ENCODE measurements at places on chromosomes 3 and 15. TPM values are rescaled to one million over a fixed set of nuclear protein-coding genes. Genes with fewer than 3 reads are reported as not detected.

RAB5A gene
- 52.2 TPM for total RNA-seq

IGF2BP2 gene
- total RNA-seq: 16.7 TPM

CCR9 gene
- total RNA-seq: not detected

GRCh38 chr15:68371160-68371559 is 60.8 kb downstream of the ITGA11 start:
- no peak for DNase-seq

DNA sequence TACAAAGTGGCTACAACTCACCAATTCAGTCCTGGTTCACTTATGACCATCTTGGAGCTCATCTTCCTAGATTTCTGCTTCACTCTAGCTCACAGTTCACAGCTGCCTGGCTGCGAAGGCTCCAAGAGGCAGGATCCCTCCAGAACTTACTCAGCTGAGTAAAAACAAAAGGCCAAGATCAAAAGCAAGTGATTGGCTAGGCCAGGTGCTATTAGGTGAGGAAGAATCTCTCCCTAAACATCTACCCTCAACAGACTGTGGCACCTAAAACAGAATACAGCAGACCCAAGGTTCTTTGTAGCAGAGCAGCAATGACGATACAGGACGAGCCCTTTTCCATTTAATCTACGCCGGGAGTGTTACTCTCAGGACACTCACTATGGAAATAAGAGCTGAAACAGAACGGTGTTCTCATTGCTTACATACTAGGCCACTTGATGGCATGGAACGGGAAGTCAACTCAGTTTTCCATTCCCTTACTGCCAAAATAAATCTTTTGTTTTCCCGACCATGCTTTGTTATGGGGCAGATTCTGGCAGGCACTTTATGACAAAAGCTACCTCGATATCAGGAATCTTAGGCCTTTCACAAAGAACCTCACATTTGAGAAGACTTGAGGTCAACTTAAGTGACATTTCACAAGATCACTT is 901 bp downstream of the ICE2 start:
- DNase-seq: no peak

TUSC7 gene
- not detected for total RNA-seq

COPG1 gene
- 84.1 TPM for total RNA-seq

GRCh38 chr3:63808633-63809032 is 10.5 kb upstream of the C3orf49 start:
- DNase-seq: no peak

- no peak for DNase-seq
Measured at GRCh38 chr15:81268340-81268739, 55.6 kb downstream of the STARD5 start.

RAD18 gene
- total RNA-seq: 8.5 TPM

DNA sequence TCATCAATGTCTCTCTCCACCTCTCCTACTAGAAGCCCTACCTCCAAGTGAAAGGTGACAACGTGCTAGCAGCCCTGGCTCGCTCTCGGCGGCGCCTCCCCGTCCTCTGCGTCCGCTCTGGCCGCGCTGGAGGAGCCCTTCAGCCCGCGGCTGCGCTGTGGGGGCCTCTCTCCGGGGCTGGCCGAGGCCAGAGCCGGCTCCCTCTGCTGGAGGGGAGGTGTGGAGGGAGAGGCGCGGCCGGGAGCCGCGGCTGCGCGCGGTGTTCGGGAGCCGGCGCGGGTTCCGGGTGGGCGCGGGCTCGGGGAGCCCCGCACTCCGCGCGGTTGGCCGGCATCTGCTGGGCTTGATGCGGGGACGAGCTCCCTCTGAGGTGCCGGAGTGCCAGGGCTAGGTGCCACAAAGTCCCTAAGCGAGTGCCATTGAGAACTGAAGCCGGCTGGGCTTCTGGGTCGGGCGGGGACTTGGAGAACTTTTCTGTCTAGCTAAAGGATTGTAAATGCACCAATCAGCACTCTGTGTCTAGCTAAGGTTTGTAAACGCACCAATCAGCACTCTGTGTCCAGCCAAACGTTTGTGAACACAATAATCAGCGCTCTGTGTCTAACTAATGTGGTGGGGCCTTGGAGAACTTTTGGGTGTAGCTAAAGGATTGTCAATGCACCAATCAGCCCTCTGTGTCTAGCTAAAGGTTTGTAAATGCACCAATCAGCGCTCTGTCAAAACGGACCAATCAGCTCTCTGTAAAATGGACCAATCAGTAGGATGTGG is 84.8 kb upstream of the ARRDC4 start:
- peak; percentile 70 for DNase-seq

DNA sequence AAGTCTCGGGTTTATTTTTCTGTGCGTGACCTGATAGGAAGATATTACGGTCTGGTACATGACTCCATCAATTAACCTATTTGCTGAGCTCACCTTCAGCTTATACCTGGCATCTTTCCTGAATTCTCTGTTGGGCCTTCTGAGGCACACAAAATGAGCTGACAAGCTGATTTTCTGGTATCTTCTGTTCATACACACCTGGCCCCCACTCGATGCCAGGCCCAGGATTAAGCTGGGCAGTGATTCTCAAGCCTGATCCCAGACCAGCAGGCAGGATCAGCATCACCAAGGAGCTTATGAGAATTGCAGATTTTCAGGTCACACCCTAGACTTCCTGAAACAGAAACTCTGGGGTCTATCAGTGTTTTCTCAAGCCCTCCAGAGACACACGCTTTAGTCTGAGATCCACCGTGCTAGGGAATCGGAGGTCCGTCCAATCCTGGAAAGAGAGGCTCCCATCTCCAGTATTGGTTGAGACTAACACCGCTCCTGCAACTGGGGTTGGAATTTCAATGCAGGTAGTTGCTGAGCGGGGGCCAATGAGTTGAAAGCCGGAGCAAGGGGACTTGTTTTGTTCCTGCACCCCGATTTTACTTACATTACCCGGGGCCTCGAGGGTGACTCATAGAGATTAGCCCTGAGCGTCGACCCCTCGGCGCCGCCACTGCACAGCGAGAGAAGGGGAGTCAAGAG is 636 bp upstream of the EIF1B start:
- no peak for DNase-seq

DNA sequence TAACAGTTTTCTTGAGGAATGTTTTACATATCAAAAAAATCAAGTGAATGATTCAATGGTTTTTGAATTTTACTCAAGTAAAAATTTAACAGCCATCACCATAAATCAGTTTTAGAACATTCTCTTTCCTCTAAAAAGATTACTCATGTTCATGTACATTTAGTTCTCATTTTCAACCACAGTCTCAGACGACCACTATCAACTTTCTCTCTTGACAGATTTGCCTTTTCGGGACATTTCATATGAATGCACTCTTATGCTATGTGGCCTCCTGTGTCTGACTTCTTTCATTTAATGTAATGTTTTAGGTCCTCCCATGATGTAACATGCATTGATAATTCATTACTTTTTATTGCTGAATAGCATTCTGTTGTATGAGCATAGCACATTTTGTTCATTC is 309.3 kb upstream of the PLSCR5 start:
- no peak for DNase-seq

LRRC2 gene
- 122 TPM for total RNA-seq

DNA sequence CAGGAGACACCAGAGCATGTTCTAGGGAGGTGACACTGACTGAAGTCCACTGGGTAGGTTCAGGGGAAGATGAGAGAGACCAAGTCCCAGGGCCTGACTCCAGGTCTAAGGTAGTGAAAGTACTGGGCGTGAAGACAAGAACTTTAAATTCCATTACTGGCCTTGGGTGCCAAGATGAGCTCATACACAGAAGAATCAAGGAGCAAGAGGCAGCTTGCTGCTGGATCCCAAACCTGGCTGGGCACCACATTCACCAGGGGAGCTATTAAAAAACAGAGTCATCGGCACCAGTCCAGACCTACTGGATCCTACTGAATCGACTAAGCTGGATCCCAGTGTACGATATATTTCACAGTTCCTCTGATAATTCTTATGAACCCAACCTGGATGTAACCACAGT is 42.1 kb upstream of the ATG7 start:
- no peak for DNase-seq

IL16 gene
- total RNA-seq: 5.5 TPM

LDHAL6B gene
- not detected for total RNA-seq

GRCh38 chr3:52121813-52122212 is 32.4 kb downstream of the POC1A start:
- no peak for DNase-seq

- no peak for DNase-seq
Measured at GRCh38 chr3:184085389-184085852, 11.4 kb upstream of the HTR3E start.

ARMC8 gene
- total RNA-seq: 34.0 TPM

DNA sequence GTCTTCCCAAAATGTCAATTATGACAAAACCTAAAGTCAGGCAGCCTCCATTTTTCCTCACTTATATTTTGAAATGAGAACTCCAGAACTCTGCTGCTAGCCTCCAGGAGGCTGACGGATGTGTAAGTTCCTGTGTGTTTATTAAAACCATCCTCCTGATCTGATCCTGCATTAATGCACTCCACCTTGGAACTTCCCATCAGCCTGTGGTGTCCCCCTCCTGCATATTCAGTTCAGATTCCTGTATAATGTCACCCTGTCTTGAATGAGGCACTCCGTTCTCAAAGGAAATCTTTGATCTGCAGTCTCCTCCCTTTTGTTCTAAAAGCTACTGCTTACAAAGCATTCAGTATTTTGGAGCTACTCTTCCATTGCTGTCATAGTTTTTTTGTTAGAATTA is 318.2 kb upstream of the ONECUT1 start:
- DNase-seq: no peak

PLSCR5 gene
- not detected for total RNA-seq

DNA sequence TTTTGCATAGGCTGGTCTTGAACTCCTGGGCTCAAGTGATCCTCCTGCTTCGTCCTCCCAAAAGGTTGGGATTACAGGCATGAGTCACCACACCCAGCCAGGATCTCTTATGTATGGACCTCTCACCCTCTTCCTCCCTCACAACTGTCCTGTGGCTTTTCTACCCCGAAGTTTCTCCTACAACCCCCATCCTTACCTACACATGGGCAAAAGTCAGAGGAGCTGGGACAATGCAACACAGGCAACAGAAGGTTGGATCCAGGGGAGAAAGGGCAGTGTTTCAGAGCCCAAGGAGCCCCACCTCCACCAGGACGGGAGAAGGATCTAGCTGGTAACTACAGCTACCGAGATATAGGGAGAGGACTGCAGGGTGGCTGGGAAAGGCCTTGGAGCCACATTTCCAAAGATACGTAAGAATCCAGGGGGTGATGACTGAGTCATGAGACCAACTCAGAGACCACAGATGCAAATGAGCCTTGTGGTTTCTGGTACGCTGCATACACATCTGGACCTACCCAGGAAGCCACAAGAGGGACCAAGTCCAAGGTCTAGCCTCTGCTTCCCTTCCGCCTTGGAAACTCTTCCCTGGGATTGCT is 13.6 kb downstream of the IGDCC4 start:
- DNase-seq: no peak

GRCh38 chr3:72282918-72283317 is 498.0 kb upstream of the PROK2 start:
- no peak for DNase-seq

GUCA1C gene
- 1.8 TPM for total RNA-seq

- peak; percentile 54 for DNase-seq
Measured at GRCh38 chr3:160757233-160758106, 1.4 kb downstream of the PPM1L start.

DNA sequence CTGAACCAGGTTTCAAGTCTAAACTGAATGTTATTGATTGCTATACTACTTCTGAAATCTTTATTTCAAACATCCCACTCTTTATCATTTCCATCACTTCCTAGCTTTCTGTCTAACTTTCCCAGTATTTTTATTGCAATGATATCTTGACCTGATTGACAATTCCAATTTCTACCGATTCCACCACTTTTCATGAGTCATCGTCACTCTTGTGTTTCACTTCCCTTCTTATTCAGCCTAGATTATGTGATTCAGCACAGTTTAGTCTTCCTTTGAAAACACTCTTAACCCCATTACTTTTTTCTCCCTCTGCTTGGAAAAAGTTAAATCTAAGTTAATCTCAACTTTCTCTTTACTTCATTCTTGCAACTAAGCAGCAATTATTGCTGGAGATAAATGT is 62.6 kb downstream of the SLC7A14 start:
- no peak for DNase-seq

GRCh38 chr3:195768831-195769303 is 42.9 kb downstream of the MUC4 start:
- DNase-seq: no peak

DNA sequence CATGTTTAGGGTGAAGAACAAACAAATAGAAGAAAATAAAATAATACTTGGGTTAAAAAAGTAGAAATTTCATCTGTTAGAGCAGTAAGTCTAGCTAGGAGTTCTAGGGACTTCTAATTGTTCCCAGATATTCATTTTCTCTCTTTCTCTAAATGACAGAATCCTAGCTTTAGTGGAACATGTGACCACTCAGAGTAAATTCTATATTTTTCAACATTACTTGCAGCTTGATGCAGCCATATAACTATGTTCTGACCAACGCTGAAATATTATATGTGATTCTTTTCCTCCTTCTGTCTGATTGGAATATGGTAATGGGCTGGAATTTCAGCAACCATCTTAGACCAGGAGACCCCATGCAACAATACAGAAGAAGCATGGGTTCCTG is 8.1 kb downstream of the PTX3 start:
- DNase-seq: no peak

GRCh38 chr15:100060276-100060926 is 281.4 kb downstream of the ADAMTS17 start:
- DNase-seq: no peak

IMPG2 gene
- 0.20 TPM for total RNA-seq

IGSF11 gene
- 1.6 TPM for total RNA-seq

TMIE gene
- total RNA-seq: 0.74 TPM

DNA sequence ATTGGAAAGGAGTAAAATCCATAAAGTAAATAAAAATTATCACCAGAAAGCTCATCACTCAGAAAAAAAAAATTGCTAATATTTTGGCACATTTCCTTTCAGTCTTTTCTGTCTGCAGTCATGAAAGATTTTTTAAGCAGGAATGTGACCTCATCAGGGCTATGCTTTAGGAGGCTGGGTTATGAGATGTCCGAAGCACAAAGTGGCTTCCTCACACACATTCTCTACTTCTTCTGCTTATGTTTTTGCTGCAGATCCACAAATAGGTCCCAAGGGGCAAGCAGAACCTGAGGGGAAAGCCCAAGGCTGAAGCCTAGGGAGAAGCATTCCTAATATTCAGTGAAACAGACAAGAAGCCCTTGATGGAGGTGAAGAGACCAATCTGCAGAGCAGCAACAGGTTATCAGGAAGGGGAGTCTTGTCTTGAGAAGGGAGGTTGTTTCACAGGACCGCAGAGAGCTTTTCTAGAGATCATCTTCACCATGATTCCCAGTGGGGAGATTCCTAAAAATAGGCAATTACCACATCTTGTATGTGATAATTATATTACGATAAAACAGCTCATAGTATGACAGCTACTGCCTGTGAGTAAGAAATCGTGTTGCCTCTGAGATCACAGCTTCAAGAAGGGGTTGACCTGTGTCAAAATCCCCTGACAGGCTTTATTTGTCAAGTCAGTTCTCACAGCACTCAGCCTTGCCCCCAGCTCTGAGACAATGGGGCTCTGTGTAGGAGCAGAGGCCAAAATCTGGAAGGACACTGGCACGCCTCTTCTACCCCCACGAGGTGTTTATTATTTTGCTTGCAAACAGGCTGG is 60.5 kb downstream of the IGF2BP2 start:
- DNase-seq: no peak

All from left ventricle myocardium superior (tissue), 1 donor.